ENCODE measurements at places on chromosomes 1 and 21. TPM values are rescaled to one million over a fixed set of nuclear protein-coding genes. Genes with fewer than 3 reads are reported as not detected.

The KRTAP12-2 gene
- not detected for total RNA-seq

The OR14A16 gene
- total RNA-seq, result not detected

The EPHA8 gene
- not detected for total RNA-seq

The GIPC2 gene
- total RNA-seq, result 2.6 TPM

The PTBP2 gene
- 54.2 TPM for total RNA-seq

The RPE65 gene
- total RNA-seq, result 0.33 TPM

The OR2G6 gene
- not detected for total RNA-seq

The NCMAP gene
- 0.16 TPM for total RNA-seq

The AQP10 gene
- not detected for total RNA-seq

The NOC2L gene
- 38.2 TPM for total RNA-seq

The TFAP2E gene
- total RNA-seq, result 0.64 TPM

The C1orf185 gene
- not detected for total RNA-seq

The CACYBP gene
- 68.2 TPM for total RNA-seq

The FCRL5 gene
- 1.6 TPM for total RNA-seq

The CLDN8 gene
- 213 TPM for total RNA-seq

The C1orf52 gene
- 15.0 TPM for total RNA-seq

The LCE1C gene
- not detected for total RNA-seq

The BCAR3 gene
- total RNA-seq, result 42.7 TPM
